Spinal cord (tissue), 10 donors: ENCODE measurements at places on chromosomes 16 and 17. TPM values are rescaled to one million over a fixed set of nuclear protein-coding genes. Genes with fewer than 3 reads are reported as not detected.

- no peaks in the 10 kb centered on the region for H3K27me3 ChIP-seq
- no peak overlapping the region for H3K27ac ChIP-seq
- H3K4me1 ChIP-seq: peaks cover 3% of the 10 kb centered on the region
- H3K36me3 ChIP-seq: no peaks in the 10 kb centered on the region
- no peak overlapping the region for H3K4me3 ChIP-seq
Observed at GRCh38 chr16:51057102-51057793, 93.8 kb downstream of the SALL1 start.

GRCh38 chr16:8925455-8925854 is 38.3 kb downstream of the USP7 start:
- H3K4me3 ChIP-seq: no peak overlapping the region
- H3K4me1 ChIP-seq: peaks cover 7% of the 10 kb centered on the region

The C1QL1 gene
- total RNA-seq: 6.7 TPM

GRCh38 chr16:80583466-80583865 is 42.7 kb downstream of the DYNLRB2 start:
- H3K27me3 ChIP-seq: no peaks in the 10 kb centered on the region
- H3K4me3 ChIP-seq: no peak overlapping the region
- H3K27ac ChIP-seq: no peak overlapping the region
- no peak for DNase-seq
- H3K36me3 ChIP-seq: no peaks in the 10 kb centered on the region

DNA sequence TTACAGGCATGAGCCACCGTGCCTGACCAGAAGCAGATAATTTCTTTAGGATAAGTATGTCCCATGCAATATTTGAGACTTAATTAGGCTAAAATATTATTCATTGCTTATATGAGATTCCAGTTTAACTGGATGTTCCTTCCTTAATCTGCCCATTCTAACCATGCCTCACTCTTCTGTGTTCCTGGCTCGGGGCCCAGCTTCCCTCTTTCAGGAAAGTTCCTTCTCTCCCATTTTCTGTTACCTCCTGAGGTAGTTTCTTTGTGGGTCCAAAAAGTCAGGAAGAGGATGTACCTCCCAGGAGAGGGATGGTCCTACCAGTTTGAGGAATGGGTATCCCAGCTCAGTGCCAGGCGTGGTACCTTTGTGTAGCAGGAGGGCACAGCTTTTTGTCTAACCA is 23.3 kb downstream of the UNK start:
- no peak for DNase-seq
- H3K27ac ChIP-seq: no peak overlapping the region
- H3K4me3 ChIP-seq: no peak overlapping the region
- no peaks in the 10 kb centered on the region for H3K4me1 ChIP-seq
- peaks cover 40% of the 10 kb centered on the region for H3K36me3 ChIP-seq
- H3K27me3 ChIP-seq: no peaks in the 10 kb centered on the region

The C17orf50 gene
- not detected for total RNA-seq

- H3K36me3 ChIP-seq: peaks cover 63% of the 10 kb centered on the region
- no peaks in the 10 kb centered on the region for H3K27me3 ChIP-seq
- no peak overlapping the region for H3K27ac ChIP-seq
- H3K4me1 ChIP-seq: peaks cover 5% of the 10 kb centered on the region
Observed at GRCh38 chr16:56830669-56831068, 34.3 kb upstream of the SLC12A3 start.

The ICAM2 gene
- 10.1 TPM for total RNA-seq

DNA sequence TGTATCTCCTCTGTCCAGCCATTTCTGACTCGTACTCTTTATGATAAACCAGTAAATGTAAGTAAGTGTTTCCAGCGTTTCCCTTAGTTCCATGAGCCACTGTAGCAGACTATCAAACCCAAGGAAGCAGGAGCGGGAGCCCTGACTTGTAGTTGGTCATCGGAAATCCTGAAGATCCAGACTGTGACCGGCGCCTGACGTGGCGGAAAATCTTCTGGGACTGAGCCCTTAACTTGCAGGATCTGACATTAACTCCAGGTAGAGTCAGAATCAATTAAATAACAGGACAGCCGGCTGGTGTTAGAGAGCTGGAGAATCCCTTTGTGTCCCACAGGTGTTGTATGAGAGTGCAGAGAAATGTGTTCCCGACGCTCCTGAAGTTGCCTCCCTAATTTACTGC is 4.0 kb downstream of the GLOD4 start:
- peaks cover 46% of the 10 kb centered on the region for H3K36me3 ChIP-seq
- H3K27ac ChIP-seq: no peak overlapping the region
- DNase-seq: no peak
- no peak overlapping the region for H3K4me3 ChIP-seq
- H3K27me3 ChIP-seq: no peaks in the 10 kb centered on the region

DNA sequence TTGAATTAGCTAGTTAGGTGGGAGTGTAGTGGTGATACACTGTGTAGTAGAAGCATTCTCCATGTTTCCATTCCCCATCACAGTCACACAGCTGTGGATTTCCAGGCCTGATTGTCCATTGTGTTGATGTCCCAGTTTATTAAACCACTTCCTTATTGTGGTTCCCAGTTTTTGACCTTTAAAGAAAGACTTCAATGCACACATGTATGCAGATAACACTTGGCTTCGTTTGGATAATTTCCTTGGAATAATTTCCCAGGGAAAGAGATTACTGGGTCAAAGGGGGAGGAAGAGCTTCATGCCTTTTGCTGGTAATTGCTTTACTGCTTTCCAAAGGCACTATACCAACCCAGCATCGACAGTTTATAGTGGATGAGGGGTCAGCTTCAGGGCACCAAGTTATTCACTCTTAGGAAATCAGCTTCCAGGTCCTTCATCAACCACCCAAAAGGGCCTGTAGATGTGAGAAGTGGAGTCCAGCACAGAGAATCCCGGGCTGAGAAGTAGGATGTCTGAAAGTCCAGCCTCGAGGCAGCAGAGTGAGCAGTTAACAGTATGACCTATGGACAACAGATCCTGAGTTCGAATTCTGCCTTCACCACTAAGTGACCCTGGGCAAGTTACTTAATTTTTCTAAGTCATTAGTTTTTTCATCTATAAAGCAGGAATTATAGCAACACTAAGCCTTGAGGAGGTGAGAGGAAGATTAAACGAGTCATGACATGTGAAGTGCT is 31.3 kb upstream of the TNS4 start:
- H3K27ac ChIP-seq: no peak overlapping the region
- H3K36me3 ChIP-seq: no peaks in the 10 kb centered on the region
- H3K4me1 ChIP-seq: peaks cover 18% of the 10 kb centered on the region
- H3K4me3 ChIP-seq: no peak overlapping the region
- H3K27me3 ChIP-seq: no peaks in the 10 kb centered on the region
- no peak for DNase-seq

DNA sequence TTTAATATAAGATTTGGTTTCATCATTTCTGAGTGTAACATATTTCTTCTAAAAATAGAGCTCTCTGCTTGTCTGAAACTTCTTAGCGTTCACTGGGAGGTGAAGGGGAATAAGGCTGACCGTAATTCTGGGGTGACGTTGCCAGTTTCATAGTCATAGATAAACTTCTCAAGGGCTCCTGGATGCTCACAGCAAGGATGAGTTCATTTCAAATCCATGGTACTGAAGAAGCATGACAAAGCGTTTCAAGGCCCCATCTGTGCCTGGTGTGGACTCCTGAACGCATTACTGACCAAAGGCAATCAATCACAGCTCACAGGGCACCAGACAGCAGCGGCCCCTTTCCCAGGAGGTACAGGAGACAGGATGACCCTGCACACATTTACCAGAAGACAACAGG is 12.0 kb upstream of the EVPL start:
- H3K4me3 ChIP-seq: no peak overlapping the region
- DNase-seq: no peak
- peaks cover 64% of the 10 kb centered on the region for H3K36me3 ChIP-seq
- peaks cover 8% of the 10 kb centered on the region for H3K4me1 ChIP-seq
- no peaks in the 10 kb centered on the region for H3K27me3 ChIP-seq
- no peak overlapping the region for H3K27ac ChIP-seq
